Bone marrow (tissue), 2 donors: ENCODE measurements at places on chromosomes 7 and 10.

- DNase-seq, result no peak
These were observed 120.1 kb upstream of the STK17A start for GRCh38 chr7:43462836-43463235.

GRCh38 chr10:47082055-47082784, 171.0 kb downstream of the PTPN20 start:
- no peak for DNase-seq

- DNase-seq, result no peak
These were observed 372.4 kb upstream of the VWC2 start for GRCh38 chr7:49400891-49401550.

DNA sequence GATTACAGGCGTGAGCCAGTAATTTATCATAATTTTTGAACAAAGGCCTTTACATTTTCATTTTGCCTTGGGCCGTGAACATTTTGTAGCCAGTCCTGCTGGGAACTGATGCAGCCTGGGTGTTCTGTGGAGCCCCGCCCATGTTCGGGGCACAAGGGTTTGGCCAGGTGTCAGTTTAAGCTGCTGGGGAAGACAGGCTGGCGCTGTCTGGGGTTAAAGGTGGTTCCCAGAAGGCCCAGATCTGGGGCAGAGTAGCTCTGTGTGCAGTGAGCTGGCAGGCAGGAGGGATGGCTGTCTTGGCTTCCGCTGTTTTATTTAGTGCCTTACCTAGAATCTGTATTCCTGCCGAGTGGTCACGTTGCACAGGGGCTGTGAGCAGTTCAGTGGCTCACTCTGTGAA, 50.2 kb downstream of the DOCK1 start:
- DNase-seq, result no peak

GRCh38 chr10:31582365-31583052, 263.5 kb downstream of the ZEB1 start:
- DNase-seq, result peak; percentile 60
